Activated naive CD4-positive, alpha-beta T cell treated with anti-CD3 and anti-CD28 coated beads for 36 hours (primary cell): ENCODE measurements at places on chromosomes 11 and 22.

GRCh38 chr22:47030143-47030661 lies 267.8 kb downstream of the TBC1D22A start:
- no peak for DNase-seq

- DNase-seq, result no peak
Measured at GRCh38 chr11:100827934-100828661, 141.0 kb downstream of the ARHGAP42 start.

GRCh38 chr11:96279018-96279895 lies 63.7 kb downstream of the MAML2 start:
- DNase-seq, result no peak

DNA sequence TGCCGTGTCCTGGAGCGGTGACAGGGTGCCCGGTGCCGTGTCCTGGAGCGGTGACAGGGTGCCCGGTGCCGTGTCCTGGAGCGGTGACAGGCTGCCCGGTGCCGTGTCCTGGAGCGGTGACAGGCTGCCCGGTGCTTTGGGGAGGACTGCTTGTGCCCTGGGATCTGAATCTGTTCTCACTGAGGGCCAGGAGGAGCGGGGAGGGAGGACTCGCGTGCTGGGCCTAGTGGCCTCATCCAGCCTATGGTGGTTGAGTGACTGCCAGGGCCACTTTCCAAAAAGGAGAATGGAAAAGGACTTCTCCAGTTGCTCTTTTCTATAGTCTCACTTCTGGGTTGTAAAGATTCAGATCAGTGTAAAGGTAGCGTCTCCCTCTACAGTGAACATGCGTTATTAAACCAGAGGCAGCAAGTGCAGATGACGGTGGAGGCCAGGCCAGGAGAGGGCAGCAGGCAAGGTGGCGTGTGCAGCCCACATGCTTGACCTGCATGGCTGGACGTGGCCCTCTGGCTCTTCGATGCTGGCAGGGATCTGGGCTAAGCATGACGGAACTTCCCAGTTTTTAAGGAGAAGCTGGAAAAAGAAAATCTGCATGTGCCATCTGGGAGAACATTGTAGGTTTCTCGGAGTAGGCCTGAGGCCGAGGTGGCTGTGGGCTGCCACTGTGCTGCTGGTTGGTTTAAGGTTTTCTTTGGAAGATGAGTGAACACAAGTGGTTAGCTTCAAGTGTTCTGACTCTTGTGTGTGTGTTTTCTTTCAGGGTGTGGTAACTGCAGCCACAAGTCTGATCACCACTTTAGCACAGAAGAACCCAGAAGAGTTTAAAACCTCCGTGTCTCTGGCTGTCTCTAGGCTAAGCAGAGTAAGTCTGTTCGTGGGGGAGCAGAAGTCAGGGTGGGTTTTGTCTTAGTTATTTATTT lies 55.0 kb downstream of the AP2A2 start:
- DNase-seq, result no peak

GRCh38 chr11:10653946-10654810 lies 39.4 kb downstream of the IRAG1 start:
- DNase-seq, result peak; percentile 48

- DNase-seq, result no peak
Measured at GRCh38 chr11:3198815-3199214, 19.8 kb downstream of the MRGPRG start.

DNA sequence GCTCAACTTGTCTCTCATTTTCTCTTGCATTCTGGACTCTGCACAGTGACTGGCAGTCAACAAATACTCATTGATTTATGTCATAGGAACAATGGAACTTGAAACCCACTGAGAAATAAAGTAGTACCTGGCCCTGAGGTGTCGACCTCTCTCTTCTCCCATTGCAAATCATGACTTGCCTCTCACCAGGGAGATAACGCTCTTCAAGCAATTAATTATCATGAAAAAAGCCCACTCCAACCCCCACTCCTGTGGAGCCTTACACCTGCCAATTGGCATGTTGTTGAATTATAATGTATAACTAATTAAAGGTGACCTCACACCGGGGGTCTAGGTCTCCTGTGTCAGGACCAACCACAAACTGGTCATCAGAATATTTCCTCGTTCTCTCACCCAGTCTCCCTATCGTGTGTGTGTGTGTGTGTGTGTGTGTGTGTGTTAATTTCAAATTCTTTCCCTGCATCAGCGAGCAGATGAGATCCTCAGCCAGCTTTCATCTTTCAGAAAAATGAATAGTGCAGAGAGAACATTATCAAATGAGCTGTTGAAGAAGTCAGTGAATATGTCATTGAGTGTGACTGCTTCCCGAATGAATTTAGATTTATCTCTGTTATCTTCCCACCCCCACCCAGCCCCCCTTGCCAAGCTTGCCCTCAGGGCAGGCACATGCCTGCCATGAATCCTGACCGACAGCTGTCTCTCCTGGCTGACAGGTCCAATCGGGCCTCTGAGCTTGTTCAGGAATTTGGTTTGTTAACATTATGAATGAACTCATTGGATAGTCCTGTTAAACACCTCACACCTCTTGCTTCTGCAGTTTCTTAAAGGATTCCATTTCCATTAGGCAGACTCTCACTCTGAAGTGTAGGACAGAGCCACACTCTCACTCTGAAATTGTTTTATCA lies 357.4 kb downstream of the INSC start:
- DNase-seq, result no peak

GRCh38 chr22:44268431-44269116 lies 44.2 kb downstream of the SHISAL1 start:
- no peak for DNase-seq

DNA sequence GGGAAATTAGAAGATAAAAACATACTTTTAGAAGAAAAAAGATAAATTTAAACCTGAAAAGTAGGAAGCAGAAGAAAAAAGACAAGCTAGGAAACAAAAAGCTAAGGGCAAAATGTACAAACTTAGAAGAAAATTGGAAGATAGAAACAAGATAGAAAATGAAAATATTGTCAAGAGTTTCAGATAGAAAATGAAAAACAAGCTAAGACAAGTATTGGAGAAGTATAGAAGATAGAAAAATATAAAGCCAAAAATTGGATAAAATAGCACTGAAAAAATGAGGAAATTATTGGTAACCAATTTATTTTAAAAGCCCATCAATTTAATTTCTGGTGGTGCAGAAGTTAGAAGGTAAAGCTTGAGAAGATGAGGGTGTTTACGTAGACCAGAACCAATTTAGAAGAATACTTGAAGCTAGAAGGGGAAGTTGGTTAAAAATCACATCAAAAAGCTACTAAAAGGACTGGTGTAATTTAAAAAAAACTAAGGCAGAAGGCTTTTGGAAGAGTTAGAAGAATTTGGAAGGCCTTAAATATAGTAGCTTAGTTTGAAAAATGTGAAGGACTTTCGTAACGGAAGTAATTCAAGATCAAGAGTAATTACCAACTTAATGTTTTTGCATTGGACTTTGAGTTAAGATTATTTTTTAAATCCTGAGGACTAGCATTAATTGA lies 1.0 kb downstream of the MALAT1 start:
- no peak for DNase-seq

- DNase-seq, result no peak
Measured at GRCh38 chr11:112523951-112524350, 263.3 kb upstream of the PLET1 start.

GRCh38 chr11:107457558-107458271 lies at the start of gene CWF19L2:
Gene CWF19L2, minus strand, starts transcription at chr11:107457825. Its CDS starts 9 bp downstream, at chr11:107457816.
- DNase-seq, result peak; percentile 94

DNA sequence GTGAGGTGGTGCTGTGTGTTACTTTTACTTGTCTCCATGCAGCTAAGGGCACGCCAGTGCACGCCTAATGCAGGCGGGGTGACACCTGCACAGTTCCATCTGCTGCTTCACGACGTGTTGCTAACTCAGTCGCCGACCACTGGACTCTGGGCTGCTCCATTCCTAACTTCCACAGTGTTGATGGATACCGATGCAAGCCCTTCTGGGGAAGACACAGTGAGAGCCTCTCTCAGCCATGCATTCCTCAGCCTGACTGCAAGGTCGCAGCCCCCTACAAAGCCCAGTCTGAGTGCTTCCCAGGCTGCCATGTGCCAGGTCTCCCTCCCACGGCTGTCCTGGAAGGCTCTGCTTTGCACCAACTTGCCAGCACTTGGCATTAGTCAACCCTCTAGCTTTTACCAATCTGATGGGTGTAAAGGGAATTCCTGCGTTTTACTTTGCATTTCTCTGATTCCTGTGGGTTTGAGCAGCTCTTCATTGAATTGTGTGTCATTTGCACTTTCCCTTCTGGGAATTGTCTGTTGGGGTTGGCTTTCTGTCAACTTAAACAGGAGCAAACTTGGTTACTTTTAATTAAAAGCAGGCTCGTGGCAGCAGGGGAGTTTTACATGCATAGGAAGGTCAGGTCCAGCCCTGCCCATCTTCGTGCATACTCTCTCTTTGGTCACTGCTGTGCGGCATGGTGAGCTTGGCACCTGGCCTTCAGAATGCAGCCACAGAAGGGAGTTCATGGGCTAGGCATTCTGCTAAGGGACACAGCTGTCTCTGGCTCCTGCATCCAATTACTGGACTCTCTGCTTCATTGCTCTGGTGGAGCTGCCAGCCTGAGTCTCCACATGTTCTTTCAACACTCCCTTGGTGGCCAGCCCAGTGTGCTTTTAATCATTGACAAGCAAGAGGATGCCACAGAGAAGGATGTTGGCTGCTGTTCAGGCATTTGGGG lies 34.6 kb upstream of the SHANK2 start:
- no peak for DNase-seq

- DNase-seq, result peak; percentile 65
Measured at GRCh38 chr11:279966-280705, 1.9 kb downstream of the NLRP6 start.

GRCh38 chr11:61700720-61701119 lies 20.5 kb downstream of the DAGLA start:
- DNase-seq, result no peak

DNA sequence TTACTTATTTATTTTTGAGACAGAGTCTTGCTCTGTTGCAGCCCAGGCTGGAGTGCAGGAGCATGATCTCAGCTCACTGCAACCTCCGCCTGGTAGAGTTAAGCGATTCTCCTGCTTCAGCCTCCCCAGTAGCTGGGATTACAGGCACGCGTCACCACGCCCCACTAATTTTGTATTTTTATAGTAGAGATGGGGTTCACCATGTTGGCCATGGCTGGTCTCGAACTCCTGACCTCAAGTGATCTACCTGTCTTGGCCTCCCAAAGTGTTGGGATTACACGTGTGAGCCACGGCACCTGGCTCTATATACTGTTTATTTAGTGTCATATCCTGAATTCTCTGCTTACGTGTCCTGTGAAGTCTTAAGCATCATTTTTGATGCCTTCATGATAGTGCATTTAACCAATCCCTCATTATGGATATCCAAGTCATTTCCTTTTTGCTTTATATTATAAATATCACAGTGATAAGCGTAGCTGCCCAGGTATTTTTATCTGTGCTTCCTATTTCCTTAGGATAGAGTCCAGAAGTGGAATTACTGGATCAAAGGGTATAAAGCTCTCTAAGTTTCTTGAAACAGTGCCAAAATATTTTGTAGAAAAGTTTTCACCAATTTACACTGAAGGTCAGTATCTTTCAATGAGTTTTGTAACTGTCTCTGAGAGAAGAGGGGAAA lies 871 bp upstream of the SIDT2 start:
- DNase-seq, result no peak

DNA sequence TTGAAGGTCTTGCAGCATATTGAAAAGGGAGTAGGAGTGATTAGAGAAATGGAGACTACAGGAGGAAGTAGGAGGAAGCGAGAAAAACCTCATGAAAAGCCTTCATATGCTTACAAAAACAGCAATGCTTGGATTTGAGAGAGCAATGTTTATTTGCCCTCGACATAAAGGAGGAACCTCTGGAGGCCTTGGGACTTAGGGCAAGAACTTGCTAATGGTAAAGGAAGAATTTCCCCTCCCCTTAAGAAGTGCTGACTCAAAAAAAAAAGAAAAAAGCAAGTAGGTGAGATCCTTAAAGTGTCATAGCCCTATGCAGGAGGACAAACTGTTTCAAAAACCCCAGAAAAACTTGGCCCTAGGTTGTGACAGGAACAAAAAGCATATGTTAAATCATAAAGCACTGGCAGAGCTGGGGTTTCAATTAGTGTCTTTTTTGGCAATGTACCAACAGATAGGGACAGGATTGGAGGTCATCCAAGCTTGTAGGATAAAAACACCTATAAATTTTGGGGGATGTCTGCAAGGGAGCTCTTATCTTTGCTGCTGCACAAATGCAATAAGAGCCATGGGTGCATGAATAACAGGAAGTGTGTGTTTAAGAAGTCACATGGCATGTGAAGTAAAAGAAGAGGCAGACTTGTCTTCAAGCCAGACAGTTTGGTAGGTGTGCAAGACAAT lies 4.9 kb downstream of the GLYAT start:
- peak; percentile 13 for DNase-seq

- no peak for DNase-seq
Measured at GRCh38 chr11:64892838-64893193, 14.4 kb upstream of the EHD1 start.

DNA sequence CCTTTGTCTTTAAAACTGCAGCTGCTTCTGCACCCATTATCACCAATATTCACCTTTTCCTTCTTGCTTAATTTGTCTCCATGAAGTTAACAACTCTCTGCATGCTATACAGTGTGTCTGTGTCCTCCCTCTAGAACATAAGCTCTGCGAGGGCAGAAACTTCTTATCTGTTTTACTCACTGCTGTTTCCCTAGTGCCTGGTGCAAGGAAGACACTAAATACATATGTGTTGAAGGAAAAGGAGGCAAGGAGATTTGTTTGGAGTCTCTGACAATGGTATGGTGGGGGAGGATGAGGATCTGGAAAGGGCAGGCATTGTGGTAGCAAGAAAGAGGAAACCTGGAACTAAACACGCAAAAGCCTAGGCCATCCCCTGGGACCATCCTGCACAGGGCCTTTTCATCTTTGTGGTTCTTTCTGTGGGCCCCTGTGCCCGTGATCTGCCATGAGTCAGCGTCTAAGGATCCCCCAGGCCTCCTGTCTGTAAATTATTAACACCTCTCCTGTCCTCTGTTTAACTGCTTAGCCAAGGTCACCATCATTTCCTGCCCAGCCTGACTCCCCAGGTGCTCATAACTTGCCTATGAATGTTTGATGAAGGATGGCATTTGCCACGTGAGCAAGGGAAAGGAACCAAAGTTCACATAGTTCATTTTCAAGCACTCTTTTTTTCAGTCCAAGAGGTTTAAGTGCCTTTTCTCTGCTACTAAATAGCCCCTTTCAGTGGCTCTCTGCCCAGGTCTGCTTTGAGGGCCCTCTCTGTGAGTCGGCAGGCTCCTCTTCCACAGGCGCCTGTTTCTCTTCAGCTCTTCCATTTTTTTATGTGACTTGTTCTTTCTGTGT lies 131.1 kb downstream of the RASSF10 start:
- no peak for DNase-seq

- peak; percentile 2 for DNase-seq
Measured at GRCh38 chr11:121448011-121448410, 4.1 kb upstream of the SORL1 start.
